ENCODE measurements at places on chromosomes 16 and 17.

GRCh38 chr17:17568772-17569195, 22.7 kb downstream of the PEMT start:
- no peaks in the 10 kb centered on the region for H3K4me1 ChIP-seq
- no peak overlapping the region for H3K27ac ChIP-seq
- H3K36me3 ChIP-seq: no peaks in the 10 kb centered on the region

- H3K36me3 ChIP-seq: no peaks in the 10 kb centered on the region
- H3K4me1 ChIP-seq: peaks cover 8% of the 10 kb centered on the region
- no peak overlapping the region for H3K27ac ChIP-seq
- peak overlapping the region; percentile 12 for H3K4me3 ChIP-seq
Observed at GRCh38 chr17:4426499-4427208, 7.1 kb upstream of the SPNS3 start.

GRCh38 chr17:49496183-49496866, 1.2 kb downstream of the NGFR start:
- no peak overlapping the region for H3K27ac ChIP-seq
- H3K27me3 ChIP-seq: peaks cover 52% of the 10 kb centered on the region
- peaks cover 30% of the 10 kb centered on the region for H3K4me1 ChIP-seq

- no peak overlapping the region for H3K4me3 ChIP-seq
- peaks cover 21% of the 10 kb centered on the region for H3K4me1 ChIP-seq
- H3K36me3 ChIP-seq: no peaks in the 10 kb centered on the region
- DNase-seq: no peak
Observed at GRCh38 chr16:78990309-78990701, 610.2 kb downstream of the MAF start.

DNA sequence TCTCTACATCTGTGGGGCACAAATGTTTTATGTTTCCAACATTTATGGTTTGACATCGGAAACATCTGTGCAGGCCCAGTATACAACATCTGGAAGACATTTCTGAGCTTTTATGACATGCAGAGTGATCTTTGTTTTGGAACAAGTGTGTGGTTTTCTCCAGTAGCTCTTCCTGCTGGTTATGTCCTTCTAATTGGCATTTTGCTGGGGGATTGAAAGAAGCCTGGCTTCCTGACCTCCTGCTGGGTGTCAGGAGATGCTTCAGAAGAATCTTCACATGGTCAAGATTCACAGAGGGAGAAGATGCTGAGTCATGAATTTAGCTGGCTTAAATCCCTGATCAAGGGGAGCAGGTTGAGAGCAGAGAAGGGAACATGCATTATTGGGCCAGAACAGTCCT, 279.5 kb upstream of the MYOCD start:
- no peak overlapping the region for H3K27ac ChIP-seq
- no peaks in the 10 kb centered on the region for H3K27me3 ChIP-seq
- no peak for DNase-seq

DNA sequence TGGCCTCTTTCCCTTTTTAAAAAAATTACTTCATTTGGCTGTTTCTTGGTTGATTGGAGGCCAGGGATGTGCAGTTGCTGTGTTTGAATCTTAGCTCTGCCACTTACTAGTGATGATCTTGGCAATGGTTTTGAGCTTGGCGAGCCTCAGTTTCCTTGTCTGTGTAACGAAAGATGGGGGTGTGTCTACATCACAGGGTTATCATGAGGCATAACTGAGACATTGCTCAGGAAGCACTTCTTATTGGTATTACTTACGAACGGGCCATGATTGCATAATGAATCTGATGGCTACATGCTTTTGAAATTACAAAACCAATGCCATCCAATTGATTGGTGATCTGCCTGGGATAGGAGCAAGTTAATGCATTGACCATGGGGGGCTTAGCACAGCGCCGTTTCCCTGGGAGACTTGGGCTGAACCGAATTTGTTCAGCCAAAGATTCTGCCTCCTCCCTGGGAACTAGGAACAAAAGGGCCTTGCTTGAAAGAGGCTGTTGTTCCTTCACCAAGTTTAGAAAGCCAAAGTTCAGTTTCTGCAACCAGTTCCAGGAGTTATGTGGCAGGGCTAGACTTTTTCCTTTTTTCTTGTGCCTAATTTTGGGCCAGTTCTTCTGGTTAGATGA, 21.9 kb downstream of the CMIP start:
- peaks cover 2% of the 10 kb centered on the region for H3K36me3 ChIP-seq
- no peak overlapping the region for H3K27ac ChIP-seq
- no peak for DNase-seq
- H3K4me3 ChIP-seq: no peak overlapping the region
- H3K27me3 ChIP-seq: no peaks in the 10 kb centered on the region

All from B cell (primary cell).